CD8-positive, alpha-beta T cell (primary cell): ENCODE measurements at places on chromosomes 5 and 9. TPM values are rescaled to one million over a fixed set of nuclear protein-coding genes. Genes with fewer than 3 reads are reported as not detected.

- no peak for DNase-seq
Observed at GRCh38 chr5:3269395-3270169, 326.1 kb upstream of the IRX1 start.

The FST gene
- total RNA-seq, result not detected

The COL15A1 gene
- not detected for total RNA-seq

- DNase-seq, result no peak
Observed at GRCh38 chr5:31807789-31808540, 169.0 kb downstream of the PDZD2 start.

- DNase-seq, result no peak
Observed at GRCh38 chr5:74762599-74762998, 4.3 kb downstream of the GFM2 start.

DNA sequence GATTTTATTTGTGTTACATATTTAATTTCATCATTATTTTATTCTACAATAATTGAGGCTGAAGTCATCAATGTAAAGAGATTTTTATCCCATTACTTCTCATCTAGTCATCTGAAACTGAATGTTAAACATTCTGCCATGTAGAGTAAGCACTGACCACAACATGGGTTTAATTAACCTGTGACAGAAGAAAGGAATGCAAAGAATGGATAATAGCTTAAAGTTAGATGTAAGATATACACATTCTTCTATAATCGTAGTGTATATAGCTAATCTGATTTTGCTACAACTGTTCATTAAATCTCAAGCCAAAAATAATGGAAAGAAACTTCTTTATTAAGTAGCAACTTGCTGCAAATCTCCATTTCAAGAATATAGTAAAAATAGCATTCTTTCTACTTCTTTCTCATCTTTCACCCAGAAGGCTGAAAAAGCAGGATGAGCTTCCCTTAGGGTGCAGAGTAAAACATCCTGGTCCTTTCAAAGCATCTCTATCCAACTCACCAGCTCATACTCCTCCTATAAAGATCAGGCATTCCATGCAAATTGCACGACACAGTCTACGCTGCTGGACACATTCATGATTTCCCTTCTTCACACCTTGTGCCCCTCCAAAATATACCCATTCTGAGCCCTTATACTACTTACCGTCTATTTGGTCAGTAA lies 115.2 kb downstream of the EFNA5 start:
- DNase-seq, result no peak

The PGM5 gene
- total RNA-seq, result not detected

The GFPT2 gene
- total RNA-seq, result 9.9 TPM

The ABHD17B gene
- total RNA-seq, result 33.7 TPM

- DNase-seq, result no peak
Observed at GRCh38 chr5:8060953-8061429, 192.0 kb downstream of the MTRR start.

DNA sequence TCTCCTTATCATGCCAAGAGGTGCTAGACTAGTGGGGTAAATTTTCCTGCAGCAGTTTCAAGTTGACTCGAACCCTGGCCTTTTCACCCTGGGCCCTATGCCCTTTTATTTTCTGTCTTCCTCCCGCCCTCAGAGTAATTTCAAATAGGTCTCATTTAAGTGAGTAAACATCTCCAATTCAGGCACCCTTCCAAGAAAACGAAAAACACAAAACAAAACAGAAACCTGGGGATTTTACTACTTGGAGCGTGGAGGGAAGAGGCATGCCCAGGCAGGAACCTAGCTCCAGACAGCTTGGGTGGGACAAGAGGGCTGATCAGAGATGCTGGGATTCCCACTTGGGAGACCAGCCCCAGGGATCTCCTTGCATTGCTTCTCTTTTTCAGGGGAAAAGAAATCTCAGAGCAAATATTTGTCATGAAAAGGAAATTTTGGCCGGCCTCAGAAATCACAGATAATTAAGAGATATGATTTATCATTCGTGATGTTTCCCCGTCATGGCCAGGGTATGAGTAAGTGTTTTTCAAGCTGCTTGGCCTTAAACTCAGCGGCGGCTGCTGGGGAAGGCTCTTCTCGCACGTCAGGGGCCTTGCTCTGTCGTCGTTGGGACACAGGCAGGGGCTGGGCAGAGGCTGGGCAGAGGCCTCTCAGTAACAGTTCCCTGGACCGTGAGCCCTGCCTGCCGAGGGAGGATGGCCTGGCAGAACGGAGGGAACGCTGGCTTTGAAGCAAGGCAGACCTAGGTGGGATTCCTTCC lies 248.6 kb upstream of the KLF4 start:
- no peak for DNase-seq

- DNase-seq, result no peak
Observed at GRCh38 chr5:169861934-169862333, 118.4 kb downstream of the INSYN2B start.

DNA sequence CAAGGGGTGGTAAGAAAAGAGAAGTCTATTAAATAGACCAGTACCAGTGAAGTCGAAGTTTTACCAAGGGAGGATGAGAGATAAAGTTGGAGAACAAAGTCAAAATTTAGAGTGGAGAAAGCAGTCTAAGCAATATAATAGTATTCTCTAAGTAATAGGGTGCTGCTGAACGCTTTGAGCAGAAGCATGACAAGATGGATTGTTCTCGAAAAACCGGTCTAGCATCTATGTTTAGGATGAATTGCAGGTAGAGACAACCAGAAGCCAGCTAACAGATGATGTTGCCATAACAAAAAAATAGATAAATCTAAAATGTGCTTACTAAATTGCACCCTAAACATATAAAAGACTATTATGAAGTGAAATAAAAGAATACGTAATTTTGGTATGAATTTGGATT lies 237.0 kb downstream of the PRELID2 start:
- DNase-seq, result no peak

DNA sequence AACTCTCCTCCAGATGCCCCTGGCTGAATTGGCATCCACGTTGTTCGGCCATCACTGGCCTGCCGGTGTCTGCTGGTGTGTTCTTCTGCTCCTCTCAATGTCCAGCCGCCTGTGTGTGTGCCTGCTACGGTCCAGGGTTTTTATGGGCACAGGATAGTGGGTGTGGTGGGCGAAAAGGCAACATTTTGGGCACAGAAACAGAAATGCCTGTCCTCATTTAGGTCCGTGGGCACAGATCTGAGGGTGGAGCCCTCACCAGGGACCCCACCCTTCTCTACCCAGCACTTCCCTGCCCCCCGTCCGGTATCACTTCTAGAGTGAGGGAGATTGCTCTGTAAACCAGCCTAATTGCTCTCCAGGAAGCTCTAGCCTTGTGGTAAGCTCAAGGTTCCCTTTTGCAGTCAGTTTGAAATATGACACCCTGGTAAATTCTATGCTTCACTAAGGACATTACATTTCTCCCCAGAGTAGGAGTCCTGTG lies 410.1 kb downstream of the MAT2B start:
- DNase-seq, result no peak

DNA sequence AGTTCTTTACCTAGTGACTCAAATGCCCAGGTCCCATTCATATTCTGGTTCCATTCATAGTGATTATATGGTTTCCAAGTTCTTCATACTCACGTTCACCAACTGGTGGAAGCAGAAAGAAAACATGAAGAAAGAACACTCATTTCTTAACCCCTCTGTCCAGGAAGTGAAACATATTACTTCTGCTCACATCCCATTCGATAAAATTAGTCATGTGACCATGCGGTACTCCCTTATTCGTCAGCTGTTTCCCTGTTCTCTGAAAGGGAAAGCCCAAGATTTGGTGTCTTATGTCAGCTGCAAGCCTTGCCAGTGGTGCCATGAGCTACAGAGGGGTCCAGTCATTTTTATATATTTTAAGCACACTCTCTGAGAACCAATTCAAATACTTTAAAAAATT lies 387.0 kb upstream of the DMAC1 start:
- no peak for DNase-seq

- no peak for DNase-seq
Observed at GRCh38 chr9:28774433-28775235, 1201.4 kb upstream of the C9orf72 start.

DNA sequence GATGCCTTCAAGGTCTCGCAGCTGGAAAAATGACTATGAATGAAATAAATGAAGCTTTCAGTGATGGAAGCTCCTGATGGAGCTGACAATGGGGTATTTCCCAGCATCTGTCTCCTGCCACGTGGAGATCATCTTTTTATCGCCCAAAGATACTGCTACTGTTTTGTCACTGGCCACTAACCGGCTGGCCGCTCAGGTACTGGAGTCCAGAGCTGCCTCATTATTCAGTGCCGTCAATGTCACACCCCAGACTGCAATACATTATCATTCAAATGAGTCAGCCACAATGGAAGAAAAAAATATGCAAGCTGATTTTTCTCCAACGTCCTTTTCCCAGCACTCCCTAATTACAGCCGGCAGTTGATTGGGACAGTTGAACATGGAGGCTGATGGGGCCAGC lies 280.4 kb downstream of the ZSWIM6 start:
- DNase-seq, result no peak
